ENCODE measurements at places on chromosomes 7 and 10.

DNA sequence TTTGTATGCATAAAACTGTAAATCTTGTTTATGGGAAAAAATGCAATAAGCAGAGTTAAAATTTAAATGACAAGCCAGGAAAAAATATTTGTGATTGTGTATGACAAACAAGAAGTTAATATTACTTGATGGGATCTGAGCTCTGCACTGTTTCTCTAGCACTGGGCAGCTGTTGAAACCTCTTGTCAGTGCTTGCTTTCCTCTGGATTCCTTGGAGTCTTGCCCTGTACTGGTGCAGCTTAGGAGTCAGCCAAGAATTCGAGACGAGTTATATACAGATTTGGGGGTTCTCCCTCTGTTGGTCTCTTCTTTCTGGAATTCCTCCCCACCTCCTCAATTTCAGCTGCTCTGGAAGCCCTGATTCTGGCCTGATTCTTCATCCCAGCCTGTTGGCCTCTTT, 24.3 kb upstream of the OPN4 start:
- no peak for DNase-seq

- DNase-seq, result no peak
Observed at GRCh38 chr10:93390306-93391090, 91.6 kb downstream of the MYOF start.

GRCh38 chr10:60044971-60045370, 138.6 kb upstream of the CCDC6 start:
- DNase-seq, result no peak

- DNase-seq, result no peak
Observed at GRCh38 chr7:131895541-131896164, 339.2 kb upstream of the PODXL start.

- no peak for DNase-seq
Observed at GRCh38 chr7:77797734-77798393, 370 bp downstream of the TMEM60 start.

DNA sequence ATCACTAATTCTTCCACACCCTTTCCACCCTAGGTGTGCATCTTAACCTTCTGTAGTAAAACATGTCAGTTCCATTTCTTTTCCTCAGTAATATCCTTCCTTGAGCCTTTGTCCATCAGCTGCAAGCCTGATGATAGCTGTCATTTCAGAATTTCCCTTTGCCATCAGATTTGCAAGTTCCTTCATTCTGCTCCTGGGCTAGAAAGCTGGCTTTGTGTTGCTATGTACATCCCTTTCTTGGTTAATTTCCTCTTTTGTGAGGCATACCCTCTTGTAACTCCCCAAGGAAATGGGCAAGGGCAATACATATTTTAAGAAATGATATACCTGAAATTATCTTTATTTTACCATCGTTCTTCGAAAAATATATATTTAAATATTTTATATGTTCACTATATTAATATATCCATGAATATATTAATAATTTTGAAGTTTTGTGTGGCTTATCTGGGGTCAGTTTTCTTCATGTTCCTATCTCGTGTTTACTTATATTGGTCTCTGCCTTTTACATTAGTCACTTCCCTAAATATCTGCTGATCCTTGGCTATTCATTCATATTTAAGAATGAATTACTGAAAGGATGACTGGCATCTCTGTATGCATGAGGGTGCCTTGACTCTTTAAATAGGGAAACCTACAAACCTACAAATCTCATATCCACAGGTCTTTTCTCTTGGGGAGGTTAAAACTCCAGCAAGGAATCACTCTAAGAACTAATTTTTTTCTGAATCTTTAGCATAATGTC, 143.8 kb downstream of the ZNF22 start:
- no peak for DNase-seq

GRCh38 chr10:114408968-114409444, 4.7 kb upstream of the AFAP1L2 start:
- DNase-seq, result no peak

DNA sequence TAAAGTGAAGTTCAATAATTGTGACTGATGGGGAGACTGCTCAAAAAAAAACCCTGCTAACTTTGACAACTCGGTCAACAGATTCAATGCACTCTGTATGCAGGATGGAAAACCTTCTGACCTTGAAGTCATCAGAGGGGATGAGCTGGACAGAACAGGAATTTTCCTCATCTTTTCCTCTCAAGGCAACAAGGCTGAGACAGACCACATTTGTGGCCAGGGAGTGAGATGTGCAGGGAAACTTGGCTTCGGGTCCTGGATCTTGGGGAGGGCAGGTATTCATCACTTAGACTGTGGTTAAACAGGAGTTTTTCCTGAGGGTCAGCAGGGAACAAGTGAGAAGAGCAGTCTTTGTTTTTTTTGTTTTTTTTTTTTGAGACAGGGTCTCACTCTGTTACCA, 100.6 kb downstream of the BAMBI start:
- no peak for DNase-seq

- no peak for DNase-seq
Observed at GRCh38 chr7:1670894-1671593, 967 bp downstream of the ELFN1 start.

DNA sequence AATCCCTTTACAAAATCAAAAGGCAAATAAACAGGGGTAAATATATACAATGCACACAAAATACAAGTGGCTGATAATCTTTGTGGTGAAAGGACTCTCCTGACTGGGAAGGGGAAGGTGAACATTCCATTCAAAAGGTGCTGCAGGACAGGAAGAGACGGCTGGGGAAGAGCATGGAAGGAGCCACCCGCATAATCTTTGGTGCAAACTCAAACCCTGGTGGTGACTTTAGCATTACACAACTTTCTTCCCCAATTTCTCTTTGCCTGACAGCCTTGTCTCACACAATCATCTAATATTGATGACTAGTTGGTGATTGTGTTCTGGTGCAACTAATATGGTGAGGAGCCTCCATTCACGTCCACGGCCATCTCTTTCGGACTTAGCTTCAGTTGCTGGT, 117.0 kb upstream of the EGFR start:
- DNase-seq, result no peak

- DNase-seq, result no peak
Observed at GRCh38 chr7:24213311-24213710, 70.7 kb upstream of the NPY start.

- no peak for DNase-seq
Observed at GRCh38 chr10:74947781-74948401, 121.5 kb downstream of the KAT6B start.

DNA sequence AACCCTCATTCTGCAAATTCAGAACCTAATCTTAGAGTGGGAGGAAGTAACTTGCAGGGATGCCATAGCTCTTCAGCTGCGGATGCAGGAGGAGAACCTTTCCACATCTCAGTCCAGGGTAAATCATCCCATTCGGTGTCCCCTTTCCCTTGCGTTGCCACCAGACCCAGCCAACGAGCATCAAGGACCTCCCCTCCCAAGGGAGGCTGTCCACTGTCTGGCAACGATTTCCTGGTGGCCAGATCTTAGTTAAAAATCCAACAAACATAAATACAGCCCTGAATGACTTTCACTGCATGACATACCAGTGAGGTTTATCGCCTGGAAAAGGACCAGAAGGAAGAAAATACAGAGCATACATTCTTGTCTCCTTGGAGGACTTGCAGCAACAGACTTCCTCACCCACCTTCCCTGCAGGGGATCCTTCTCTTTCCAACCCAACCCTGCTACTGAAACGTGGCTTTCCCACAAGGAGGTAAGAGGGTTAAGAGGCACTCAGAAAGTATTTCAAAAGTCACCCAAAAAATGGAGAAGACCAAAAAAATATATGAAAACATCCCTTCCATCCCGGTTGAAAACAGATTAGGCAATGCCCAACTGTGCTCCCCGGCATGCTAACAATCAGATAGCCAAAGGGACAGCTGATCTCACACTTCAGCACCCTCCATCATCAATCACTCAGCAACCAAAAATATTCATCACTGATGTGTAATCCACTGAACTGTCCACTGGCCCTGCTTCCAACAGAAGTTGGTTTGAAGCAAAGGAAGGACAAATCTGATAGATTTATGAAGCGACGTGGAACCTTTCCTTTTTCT, 206.6 kb downstream of the TNS3 start:
- no peak for DNase-seq

Measured in stimulated activated CD8-positive, alpha-beta memory T cell treated with anti-CD3 and anti-CD28 coated beads, Interleukin-15, amount 100 ng/mL, for 24 hours (primary cell).